Activated CD8-positive, alpha-beta memory T cell treated with anti-CD3 and anti-CD28 coated beads for 4 hours (primary cell): ENCODE measurements at places on chromosomes 7 and 10.

GRCh38 chr7:1027242-1028043 is 16.9 kb upstream of the GPR146 start:
- DNase-seq: no peak

- no peak for DNase-seq
Measured at GRCh38 chr7:120156476-120156875, 116.5 kb upstream of the KCND2 start.

DNA sequence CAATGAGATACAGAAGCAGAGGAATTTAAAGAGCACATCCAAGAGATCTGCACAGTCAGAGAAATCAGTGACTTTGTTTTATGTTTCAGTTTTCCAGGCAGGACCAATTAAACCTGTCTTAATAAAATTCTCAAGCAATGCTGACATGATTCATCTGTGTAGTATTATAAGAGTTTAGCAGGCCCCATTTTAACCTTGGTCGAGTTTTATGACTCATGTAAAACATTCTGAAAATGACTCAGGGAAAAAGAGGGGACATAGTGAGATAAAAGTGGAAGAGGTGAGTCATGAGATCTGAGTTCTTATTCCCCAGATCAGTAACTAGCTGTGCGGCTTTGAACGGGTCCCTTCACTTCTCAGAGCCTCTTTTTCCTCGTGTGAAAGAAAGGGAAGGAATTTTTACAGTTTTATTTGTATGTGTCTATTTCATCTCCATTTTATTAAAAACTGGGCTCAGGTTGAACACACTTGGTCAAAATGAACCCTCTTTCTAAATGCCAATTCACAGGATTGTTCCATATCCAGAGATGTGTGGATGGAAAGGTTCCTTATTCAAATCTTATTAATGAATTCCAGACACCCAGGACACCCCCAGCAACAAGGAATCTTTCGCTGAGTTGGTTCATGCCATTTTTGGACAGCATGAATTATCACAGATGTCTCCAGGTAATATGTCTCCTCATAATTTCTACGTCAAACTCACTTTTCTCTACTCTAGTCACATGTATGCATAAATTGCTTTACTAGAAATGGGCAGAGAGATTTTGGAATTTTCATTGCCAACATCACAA is 143.2 kb downstream of the JAZF1 start:
- no peak for DNase-seq

DNA sequence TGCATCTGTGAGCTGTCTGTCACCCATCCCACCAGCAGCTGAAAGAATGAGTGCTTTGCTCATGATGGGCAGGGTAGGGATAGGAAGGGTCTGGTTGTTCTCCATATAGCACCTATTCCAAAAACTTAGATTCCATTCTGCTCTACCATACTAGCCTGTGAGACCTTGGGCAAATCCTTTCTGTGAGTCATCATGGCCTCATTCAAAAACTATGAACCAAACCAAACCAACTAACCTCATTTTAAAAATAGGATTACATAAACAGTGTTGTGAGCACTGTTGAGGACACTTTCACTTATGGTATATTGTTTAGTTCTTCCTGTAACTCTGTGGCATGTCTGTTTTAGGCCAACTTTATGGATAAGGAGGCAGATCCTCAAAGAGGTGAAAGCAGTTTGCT is 30.9 kb upstream of the STEAP4 start:
- DNase-seq: no peak

GRCh38 chr7:2894118-2894940 is 50.2 kb upstream of the GNA12 start:
- DNase-seq: no peak

DNA sequence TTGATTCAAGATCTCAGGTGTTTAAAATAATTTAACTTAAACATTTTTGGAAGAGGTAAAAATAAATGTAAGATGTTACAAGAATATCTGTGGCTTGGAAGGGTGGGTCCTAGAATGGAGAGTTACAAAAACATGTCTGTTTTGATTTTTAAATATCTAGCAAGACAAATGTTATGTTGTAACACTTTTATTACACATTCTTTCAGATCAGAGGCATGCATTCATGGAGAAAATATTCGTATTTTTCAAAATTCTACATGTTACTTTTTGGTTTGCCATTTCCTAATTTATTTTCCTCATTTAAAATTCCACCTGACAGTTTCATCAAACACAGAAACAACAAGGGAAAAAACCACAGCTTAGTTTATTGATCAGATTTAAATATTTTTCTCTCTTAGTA is 10.0 kb downstream of the WBP1L start:
- no peak for DNase-seq

DNA sequence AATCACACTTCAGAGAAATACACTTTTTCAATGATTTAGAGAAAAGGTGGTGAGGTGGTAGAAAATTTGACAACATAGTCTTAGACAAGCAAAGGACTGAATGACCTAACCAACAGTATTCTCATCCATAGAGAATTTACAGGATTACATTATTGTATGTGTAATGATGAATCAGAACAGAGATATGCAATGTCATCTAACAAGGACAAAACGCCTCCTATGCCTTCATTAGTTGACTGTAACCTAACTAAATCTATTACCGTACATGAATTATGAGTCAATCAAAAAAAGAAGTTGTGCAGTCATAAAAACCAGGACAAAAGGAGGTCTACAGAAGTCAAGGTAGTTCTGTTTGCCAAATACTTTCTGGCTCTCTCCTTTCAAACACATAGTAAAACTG is 66.5 kb downstream of the RAB11FIP2 start:
- no peak for DNase-seq

DNA sequence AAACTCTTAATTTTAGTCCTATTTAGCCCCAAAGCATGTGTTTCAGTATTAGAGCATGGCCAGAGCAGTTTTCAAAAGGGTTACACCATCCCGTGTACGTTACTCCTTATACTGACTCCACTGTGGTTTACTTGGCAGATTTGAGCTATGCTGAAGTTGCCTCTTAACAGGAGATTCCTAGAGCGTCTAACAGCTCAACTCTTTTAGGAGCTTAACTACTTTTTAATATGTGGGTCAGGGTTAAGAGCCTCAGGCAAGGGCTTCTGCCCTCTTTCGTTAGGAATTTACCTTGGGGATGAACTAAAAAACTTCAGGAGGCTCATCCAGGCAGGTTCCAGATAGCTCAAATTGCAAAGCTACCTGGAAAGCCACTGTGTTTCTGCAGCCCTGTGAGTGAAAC is 674.8 kb upstream of the C7orf33 start:
- DNase-seq: no peak

DNA sequence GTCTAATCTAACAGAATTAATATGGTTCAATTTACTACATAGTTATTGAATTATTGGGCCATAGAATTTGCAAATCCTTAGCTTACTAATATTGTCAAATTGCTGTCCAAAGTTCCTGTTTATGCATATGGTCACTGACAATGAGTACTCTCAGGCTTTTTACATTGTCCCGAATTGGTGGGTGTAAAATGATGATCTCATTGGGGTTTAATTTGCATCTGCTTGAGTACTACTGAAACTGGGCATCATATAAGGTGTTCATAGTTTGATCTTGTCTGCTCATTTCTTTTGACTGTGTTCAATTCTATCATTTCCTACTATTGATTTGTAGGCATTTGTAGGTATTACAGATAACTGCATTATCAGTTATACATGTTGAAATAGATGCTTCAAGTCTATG is 12.7 kb downstream of the ABCA13 start:
- DNase-seq: no peak

GRCh38 chr10:98404571-98405359 is 10.2 kb downstream of the PYROXD2 start:
- DNase-seq: no peak

- DNase-seq: no peak
Measured at GRCh38 chr7:40234046-40234445, 99.2 kb downstream of the SUGCT start.

DNA sequence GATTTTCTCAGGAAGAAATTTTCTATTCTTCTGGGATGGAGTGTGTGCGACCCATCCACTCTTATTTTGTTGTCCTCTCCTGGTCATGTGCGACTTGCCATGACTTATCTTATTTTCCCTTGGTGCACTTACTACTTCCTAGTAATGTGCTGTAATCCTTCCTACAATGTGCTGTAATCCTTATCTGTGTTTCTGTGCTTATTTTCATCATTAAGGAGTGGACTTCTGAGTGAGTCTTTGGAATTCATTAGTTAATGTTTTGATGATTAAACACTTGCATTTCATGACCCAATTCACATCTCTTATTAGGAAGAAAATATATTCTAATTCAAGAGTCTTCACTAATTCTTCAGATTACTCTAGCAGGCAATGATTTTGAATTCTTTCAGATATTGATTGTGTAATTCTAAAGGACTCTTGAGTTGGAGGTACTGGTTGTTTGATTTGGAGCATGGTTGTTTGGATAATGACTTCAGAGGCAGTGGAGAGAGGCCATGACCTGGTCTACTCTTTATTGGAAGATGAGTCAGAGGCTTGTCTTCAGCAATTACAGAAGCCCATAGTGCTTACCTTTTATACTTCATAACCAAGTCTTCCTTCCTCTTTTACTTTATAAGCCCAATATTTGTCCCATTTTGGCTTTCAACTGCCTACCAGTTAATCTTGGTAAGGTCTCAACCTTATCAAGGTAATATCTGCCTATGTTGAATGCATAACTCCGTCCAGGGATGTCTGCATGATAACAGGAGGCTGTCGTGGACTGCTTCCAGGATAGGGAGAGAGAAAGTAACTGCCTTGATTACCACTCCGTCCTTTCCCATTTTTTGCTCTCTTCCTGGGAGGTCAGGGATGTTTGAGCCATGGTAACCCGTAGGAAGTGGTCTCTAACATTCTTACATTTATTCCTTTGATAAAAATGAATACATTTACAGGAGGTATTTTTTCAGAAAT is 278.3 kb upstream of the SP8 start:
- DNase-seq: no peak

DNA sequence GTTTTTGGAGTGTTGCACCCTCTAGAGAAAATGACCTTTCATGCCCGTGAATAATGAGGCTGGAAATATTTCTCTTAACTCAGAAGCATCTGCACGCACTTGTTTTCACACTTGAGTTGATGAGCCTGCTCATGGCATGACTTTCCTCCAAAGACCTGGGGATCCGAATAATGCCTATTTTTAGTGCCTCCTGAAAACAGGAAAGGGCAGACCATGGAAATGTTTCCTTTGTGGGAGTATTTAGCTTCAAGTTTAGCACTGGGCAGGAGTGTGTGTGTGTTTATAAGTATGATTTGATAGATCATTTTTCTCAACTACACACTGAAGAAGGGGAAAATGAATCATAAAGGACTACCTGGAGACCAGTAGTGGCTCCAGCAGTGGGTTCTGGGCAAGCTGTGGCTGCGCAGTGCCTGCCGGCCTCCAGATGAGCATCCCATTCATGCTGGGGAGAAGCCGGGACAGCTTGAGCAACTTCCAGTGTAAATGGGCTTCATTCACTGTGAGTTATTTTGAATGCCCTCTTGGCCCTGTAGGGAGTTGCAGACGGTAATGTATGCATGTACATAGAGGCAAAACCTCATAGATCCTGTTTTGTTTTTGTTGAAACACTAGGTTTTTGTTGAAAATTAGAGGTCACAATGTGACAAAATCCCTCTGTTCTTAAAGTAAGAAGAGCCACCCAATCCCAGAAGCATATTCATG is 117.8 kb upstream of the INSYN2A start:
- no peak for DNase-seq

- DNase-seq: no peak
Measured at GRCh38 chr10:24039897-24040296, 169.0 kb upstream of the KIAA1217 start.

DNA sequence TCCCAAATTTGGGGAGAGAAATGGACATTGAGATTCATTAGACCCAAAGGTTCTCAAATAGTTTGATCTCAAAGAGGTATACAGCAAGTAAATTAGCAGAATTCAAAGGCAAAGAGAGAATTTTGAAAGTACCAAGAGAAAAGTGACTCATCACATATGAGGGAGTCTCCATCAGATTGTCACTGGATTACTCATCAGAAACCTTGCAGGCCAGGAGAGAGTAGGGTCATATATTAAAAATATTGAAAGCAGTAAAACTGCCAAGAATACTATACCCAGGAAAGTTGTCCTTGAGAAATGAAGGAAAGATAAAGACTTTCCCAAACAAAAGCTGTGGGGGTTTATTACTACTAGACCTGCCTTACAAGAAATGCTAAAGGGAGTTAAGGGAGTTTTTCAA is 140.6 kb downstream of the TMEM168 start:
- no peak for DNase-seq

- DNase-seq: no peak
Measured at GRCh38 chr7:130951976-130952876, 218.2 kb upstream of the KLF14 start.

- DNase-seq: no peak
Measured at GRCh38 chr7:150439967-150440366, 10.5 kb upstream of the GIMAP8 start.

GRCh38 chr10:91036807-91037411 is 116.0 kb upstream of the ANKRD1 start:
- no peak for DNase-seq

GRCh38 chr7:2016021-2016631 is 216.6 kb downstream of the MAD1L1 start:
- no peak for DNase-seq

DNA sequence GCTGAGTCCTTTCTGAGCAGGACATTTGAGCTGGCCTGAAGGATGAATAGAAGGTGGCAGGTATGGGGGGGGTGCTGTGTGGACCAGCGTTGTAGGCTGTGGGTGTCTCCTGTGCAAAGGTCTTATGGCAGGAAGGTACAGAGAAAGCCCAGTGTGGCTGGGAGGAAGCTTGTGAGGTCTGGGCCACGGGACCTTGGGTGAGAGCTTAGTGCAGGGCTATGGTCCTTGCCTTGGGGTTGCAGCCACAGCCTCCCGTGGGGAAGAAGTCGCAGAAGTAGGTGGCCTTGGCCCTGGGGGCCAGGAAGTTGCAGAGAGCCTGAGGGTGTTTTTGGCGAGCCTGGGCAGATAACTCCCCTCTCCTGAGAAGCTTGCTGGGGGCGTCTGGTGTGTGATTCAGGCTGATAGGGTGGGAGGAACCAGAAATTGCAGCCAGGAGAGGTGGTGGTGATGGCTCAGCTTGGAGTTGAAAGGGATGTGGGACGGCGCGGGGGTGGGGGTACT is 172.0 kb upstream of the TNRC18 start:
- DNase-seq: peak; percentile 23

- no peak for DNase-seq
Measured at GRCh38 chr10:10644008-10644646, 373.5 kb upstream of the CELF2 start.

DNA sequence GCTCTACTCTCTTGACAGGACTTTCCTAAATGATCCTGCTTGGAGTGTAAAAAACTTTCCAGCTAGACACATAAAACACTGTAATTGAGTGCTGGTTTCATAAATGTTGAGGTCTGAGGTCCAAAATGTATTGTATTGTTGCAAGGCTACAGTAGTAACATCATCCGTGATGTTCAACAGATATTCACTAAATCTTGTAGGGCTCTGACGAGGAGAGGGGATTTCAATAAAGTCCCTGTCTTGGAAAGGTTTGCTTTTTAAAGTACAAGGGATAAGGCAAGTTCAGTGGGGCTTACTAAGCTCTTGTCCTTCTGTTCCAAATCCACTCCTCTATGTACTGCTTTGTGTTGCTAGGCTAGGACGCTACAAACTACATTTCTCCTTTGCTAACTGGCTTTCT is 48.9 kb downstream of the FHIP2A start:
- DNase-seq: no peak
